Activated T-helper 1 cell treated with anti-CD3 and anti-CD28 coated beads, Interleukin-12 subunit alpha, Interleukin-12 subunit beta, Interleukin-2, Interleukin-4 antibody, amounts not matched to agents 30 ng/mL and 10 ng/mL and 1 ng/mL, durations not matched to agents 14 hours and 24 hours and 36 hours (primary cell): ENCODE measurements at places on chromosomes 12 and 14. TPM values are rescaled to one million over a fixed set of nuclear protein-coding genes. Genes with fewer than 3 reads are reported as not detected.

DNA sequence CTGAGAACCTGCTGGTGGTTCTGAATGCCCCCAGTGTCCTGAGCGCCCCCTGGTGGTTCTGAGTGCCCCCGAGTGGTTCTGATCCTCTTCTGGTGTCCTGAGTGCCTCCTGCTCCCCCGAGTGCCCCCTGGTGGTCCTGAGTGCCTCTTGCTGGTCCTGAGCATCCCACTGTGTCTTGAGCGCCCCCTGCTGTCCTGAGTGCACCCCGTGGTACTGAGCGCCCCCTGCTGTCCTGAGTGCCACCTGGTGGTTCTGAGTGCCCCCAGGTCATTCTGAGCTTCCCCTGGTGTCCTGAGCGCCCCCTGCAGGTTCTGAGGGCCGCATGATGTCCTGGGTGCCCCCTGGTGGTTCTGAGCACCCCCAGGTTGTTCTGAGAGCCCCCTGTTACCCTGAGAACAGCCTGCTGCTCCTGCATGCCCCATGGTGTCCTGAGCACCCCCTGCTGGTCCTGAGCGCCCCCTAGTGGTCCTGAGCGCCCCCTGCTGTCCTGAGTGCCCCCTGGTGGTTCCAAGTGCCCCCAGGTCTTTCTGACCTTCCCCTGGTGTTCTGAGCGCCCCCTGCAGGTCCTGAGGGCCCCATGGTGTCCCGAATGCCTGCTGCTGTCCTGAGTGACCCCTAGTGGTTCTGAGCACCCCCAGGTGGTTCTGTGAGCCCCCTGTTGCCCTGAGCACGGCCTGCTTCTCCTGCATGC lies 1165.4 kb downstream of the TMEM121 start:
- peak; percentile 68 for DNase-seq
- H3K27me3 ChIP-seq: peaks cover 11% of the 10 kb centered on the region
- H3K4me1 ChIP-seq: peaks cover 6% of the 10 kb centered on the region
- no peaks in the 10 kb centered on the region for H3K36me3 ChIP-seq

- no peaks in the 10 kb centered on the region for H3K27me3 ChIP-seq
- no peak overlapping the region for H3K4me3 ChIP-seq
- no peak overlapping the region for H3K27ac ChIP-seq
- no peaks in the 10 kb centered on the region for H3K4me1 ChIP-seq
Observed at GRCh38 chr14:68137704-68138619, 318.4 kb downstream of the RAD51B start.

DNA sequence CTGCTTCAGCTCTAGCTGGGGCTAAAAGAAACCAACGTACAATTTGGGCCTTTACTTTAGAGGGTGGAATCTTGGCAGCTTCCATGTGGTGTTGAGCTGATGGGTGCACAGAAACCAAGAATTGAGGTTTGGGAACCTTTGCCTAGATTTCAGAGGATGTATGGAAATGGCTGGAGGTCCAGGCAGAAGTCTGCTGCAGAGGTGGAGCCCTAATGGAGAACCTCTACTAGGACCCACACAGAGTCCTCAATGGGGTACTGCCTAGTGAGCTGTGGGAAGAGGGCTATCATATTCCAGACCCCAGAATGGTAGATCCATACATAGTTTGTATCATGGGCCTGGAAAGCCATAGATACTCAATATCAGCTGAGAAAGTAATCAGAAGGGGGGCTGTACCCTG lies 500.4 kb upstream of the ATP2B1 start:
- no peaks in the 10 kb centered on the region for H3K36me3 ChIP-seq
- no peaks in the 10 kb centered on the region for H3K4me1 ChIP-seq
- no peak overlapping the region for H3K27ac ChIP-seq
- no peaks in the 10 kb centered on the region for H3K27me3 ChIP-seq
- H3K4me3 ChIP-seq: no peak overlapping the region
- no peak for DNase-seq

DNA sequence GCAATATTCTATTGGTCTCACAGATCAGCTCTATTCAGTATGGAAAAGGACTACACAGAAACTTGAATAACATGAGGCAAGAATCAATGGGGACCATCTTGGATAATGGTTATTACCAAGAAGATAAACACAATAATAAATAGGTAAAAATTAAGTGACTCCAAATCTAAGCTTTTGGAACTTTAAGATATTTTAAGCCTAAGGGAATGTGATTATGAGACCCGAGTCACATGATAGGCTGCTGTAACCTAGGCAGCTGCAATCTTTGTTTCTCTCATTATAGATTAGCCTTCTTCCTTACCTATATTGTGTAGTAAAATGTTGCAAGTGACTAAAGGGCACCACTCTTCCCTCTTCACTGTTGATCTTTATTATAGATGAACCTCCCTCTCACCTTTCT lies 121.9 kb downstream of the SYT10 start:
- H3K27me3 ChIP-seq: no peaks in the 10 kb centered on the region
- no peak for DNase-seq
- no peak overlapping the region for H3K4me3 ChIP-seq
- no peak overlapping the region for H3K27ac ChIP-seq
- no peaks in the 10 kb centered on the region for H3K4me1 ChIP-seq

KRT79 gene
- not detected in 2 replicates for total RNA-seq

NKX2-8 gene
- total RNA-seq: not detected in 2 replicates
